Aortic smooth muscle cell (primary cell): ENCODE measurements at places on chromosomes 6 and 20. TPM values are rescaled to one million over a fixed set of nuclear protein-coding genes. Genes with fewer than 3 reads are reported as not detected.

Gene DNAH8
- under 0.01 TPM in 2 replicates for total RNA-seq

Gene NFATC2
- total RNA-seq = 0.26 and 0.37 TPM in 2 replicates

Gene OR2B2
- not detected in 2 replicates for total RNA-seq

Gene MMUT
- total RNA-seq = 22.3 and 25.6 TPM in 2 replicates
